Stimulated activated CD8-positive, alpha-beta memory T cell treated with anti-CD3 and anti-CD28 coated beads, Interleukin-4, amount 100 ng/mL, for 4 hours (primary cell): ENCODE measurements at places on chromosomes 16 and 17.

GRCh38 chr16:82681592-82681991, 54.8 kb downstream of the CDH13 start:
- DNase-seq: no peak

- no peak for DNase-seq
Observed at GRCh38 chr17:49327835-49328784, 33.9 kb downstream of the ZNF652 start.

GRCh38 chr17:21174713-21175112, 39.2 kb downstream of the TMEM11 start:
- no peak for DNase-seq

GRCh38 chr16:79849119-79849518, 248.6 kb upstream of the MAF start:
- no peak for DNase-seq

GRCh38 chr16:84143784-84144199, 1.2 kb downstream of the HSDL1 start:
- no peak for DNase-seq

DNA sequence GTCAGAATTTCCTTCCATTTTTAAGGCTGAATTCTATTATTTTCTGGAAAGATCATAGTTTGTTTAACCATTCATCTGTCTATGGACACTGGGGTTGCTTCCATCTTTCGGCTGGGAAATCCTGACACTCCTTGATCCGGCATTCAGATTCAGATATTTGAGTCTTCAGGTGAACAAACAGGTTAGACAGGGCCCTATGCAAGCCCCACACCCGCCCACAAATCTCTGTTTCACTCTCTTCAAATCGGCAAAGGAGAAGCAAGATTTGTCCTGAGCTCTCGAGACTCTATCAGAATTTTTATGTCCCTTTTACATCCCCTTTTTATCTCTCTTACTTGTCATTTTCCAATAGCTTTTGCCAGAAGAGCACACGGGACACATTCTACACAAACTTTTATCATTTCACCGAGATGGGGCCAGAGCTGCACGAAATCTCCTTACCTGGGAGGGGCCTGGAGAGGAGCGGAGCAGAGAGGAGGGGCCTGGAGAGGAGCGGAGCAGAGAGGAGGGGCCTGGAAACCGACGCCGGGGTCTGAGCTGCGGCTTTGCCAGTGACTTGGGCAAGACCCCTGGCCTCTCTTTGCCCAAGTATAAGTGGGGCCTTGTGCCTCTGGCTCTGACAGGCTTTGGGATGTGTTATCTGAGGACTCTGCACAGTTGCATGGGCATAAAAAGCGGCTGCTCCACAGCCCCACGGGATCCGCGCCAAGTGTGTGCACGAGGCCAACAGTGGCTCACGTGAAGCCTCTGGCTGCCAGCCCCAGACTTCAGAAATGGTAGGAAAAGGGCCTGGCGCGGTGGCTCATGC, 54.3 kb upstream of the RBFOX3 start:
- DNase-seq: no peak
